H9 (cell line): ENCODE measurements at places on chromosomes 7 and 10. TPM values are rescaled to one million over a fixed set of nuclear protein-coding genes. Genes with fewer than 3 reads are reported as not detected.

The OR13A1 gene
- total RNA-seq, result 0.13 and 0.15 TPM in 2 replicates

The PPP1R3A gene
- total RNA-seq, result not detected in 2 replicates

The RAB19 gene
- 14.4 and 15.1 TPM in 2 replicates for total RNA-seq

The PDE6C gene
- total RNA-seq, result not detected in 2 replicates

DNA sequence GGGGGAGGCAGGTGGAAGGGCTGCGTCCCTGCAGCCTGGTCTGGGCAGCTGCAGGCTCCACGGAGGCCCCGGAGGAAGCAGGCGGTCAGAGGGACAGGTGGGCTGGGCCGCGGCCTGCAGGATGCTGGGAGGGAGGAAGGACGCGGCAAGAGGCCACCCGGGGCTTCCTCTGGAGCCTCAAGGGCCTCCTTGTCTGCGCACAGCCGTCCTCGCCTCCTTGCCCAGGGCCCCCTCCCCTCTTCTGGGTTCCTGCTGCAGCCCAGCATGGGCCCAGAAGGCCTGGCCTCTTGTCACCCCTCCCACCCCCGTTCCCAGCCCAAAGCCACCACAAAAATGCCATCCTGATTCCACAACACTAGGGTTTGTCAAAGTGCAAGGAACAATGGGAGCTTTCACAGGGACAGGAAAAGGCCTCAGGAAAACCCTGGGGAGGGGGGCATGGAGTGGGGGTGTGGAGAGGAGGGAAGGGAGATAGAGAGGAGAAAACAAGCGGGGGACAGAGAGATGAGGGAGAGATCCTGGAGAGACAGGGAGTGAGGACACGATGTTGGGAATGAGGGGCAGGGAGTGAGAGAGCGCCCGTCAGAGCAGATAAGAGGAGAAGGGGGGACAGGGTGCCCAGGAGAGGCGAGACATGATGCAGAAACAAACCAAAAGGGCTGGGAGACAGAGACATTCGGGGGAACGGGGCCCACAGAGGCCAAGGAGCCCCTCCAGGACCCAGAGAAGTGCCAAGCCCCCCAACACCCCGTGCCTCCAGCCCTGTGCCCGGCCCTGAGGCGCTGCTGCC is 41.8 kb downstream of the ZCCHC24 start:
- peak; percentile 54 for DNase-seq
- peaks cover 6% of the 10 kb centered on the region; the same call in 1 of the 2 replicates for H3K4me1 ChIP-seq
- H3K36me3 ChIP-seq, result no peaks in the 10 kb centered on the region
- peak overlapping the region; percentile 73 for H3K4me3 ChIP-seq

DNA sequence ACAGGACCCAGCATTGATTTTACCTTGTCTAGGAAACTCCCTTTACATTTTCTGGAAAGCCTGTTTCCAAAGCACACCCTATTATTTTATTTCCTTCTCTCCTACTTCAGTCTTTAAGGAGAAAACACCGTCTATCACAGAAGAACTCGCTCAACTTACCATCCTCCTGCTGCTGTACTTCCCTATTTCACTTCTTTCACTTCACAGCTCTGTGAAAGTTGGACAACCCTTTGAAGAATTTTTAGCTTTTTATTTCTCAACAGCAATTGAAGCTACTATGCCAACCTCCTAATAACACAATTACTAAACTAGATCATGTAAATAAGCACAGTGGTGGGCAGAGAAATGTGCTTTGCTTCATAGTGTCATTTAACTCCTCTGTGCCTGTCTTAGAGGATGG is 166.5 kb downstream of the TFEC start:
- no peaks in the 10 kb centered on the region for H3K36me3 ChIP-seq
- DNase-seq, result no peak
- no peaks in the 10 kb centered on the region for H3K4me1 ChIP-seq
- H3K27me3 ChIP-seq, result no peaks in the 10 kb centered on the region

DNA sequence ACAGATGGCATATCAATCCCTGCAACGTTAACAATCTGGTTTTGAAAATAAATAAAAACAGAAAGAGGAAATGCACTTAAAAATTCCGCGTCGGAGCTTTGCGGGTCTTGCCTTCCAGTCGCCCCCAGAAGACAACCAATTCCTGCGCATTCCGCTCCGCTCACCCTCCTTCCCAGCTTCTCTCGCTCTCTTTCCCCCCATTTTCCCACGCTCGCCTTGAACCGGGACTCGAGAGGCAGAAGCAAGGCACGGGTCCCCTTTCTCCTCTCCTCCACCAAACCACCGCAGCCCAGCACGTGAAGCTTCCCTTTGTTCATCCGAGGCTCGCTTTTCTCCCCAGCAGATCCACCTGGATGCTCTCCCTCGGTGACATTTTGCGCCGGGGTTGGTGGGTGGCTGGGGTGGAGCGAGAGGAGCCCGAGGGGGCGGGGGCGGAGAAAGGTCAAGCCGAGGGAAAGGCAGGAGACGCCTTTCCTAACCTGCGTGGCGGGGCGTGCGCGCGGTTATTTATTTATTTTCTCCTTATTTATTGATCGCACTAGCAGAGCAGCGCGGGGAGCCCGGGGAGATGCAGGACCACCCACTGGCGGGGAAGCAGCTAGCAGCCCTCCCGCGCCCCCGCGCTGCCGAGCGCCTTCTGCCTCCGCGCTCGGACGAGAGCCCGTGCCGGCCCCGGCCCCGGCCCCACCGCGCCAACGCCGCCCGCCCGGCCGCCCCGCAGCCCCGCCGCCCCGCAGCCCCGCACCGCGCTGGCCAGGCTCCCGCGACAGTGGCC is at the start of gene KCND2:
Gene KCND2, plus strand, starts transcription at position 475 of the 775 bp plus-strand sequence.
- H3K27ac ChIP-seq, result no peak within 1 kb of the TSS
- H3K4me1 ChIP-seq, result no peaks in the 10 kb centered on the region
- no peaks in the 10 kb centered on the region; the same call in 1 of the 2 replicates for H3K27me3 ChIP-seq
- H3K36me3 ChIP-seq, result peaks cover 9% of the 10 kb centered on the region

DNA sequence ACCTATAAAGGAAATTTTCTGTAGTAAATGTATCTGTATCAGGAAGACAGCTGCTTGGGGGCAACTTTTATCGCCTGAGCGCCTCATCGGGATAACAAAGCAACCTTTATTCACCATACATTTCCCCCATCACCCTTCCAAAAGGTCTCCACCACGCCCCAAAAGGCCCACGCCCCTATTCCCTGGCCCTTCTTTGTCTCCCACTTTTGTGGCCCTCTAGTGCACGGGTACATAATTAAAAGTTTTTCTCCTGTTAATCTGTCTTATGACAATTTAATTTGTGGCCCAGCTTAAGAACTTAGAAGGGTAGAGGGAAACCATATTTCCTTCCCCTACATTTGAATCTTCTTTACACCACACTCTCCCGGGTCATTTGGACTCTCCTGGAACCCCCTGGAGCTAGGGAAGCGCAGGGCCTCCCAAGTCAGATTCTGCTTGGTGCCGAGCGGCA is 625 bp downstream of the RP9 start:
- peaks cover 2% of the 10 kb centered on the region; the same call in 1 of the 3 replicates for H3K36me3 ChIP-seq
- peaks cover 3% of the 10 kb centered on the region for H3K4me1 ChIP-seq
- DNase-seq, result no peak
- H3K4me3 ChIP-seq, result peak overlapping the region; percentile 90
- H3K27ac ChIP-seq, result no peak overlapping the region

DNA sequence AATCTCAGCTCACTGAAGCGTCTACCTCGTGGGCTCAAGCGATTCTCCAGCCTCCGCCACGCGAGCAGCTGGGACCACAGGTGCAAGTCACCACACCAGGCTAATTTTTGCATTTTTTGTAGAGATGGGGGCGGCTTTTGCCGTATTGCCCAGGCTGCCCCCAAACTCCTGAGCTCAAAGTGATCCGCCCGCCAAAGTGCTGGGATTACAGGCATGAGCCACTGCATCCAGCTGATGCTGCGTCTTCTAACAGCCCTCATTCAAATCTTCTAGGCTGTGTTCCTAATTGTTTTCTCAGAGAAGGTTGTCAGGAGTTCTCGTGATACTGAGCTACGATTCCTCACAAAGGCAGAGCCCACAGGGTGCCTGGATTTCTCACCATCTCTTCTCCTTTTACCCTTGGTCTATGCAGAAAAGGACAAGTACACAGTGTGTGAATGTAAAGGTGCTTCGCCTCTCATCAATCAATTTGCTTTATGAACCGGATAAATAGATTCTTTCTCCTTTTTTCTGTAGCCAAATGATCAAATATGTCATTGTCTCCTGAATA is 247.3 kb upstream of the PTN start:
- no peaks in the 10 kb centered on the region for H3K27me3 ChIP-seq
- H3K4me1 ChIP-seq, result 0 out of 2 replicates have a peak, but pooled peaks cover 3% of the 10 kb centered on the region
- H3K36me3 ChIP-seq, result no peaks in the 10 kb centered on the region
- DNase-seq, result peak; percentile 30
- no peak overlapping the region for H3K4me3 ChIP-seq

DNA sequence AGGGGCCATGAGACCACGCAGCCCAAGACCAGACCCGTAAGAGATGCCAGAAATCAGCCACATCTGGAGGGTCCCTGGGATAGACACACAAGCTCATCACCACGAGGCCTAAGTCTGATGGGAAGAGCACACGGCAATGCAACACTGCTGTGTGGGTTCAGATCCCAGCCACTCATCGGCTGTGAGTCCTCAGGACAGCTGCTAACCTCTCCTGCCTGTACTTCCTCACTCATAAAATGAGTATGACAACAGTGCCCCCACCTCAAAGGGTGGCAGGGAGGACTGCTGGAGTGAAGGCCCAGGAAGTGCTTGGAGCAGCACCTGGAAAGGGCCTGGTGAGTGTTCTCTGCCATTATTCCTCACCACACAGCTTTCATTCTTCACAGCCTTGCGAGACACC is 60.9 kb downstream of the MAD1L1 start:
- peaks cover 8% of the 10 kb centered on the region; the same call in 2 of the 3 replicates for H3K36me3 ChIP-seq
- no peak overlapping the region for H3K4me3 ChIP-seq
- no peaks in the 10 kb centered on the region for H3K27me3 ChIP-seq
- H3K4me1 ChIP-seq, result no peaks in the 10 kb centered on the region
- H3K27ac ChIP-seq, result no peak overlapping the region
- no peak for DNase-seq

DNA sequence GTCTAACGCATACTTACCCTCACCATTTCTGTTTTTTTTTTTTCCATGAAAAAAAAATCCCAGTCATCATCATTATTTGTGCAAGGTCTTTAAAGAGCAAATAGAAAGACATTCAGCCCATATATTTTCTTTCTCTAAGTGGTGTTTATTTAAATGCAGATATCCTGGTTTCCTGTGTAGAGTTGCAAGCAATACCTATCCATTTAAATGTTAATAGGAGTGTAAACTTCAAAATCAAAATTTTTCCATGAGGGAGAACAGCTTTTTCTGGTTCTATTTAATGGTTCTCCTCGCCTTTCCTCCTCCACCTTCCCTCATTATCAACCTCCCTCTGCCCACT is 120.1 kb upstream of the AGK start:
- no peaks in the 10 kb centered on the region for H3K27me3 ChIP-seq
- peaks cover 20% of the 10 kb centered on the region; the same call in 1 of the 2 replicates for H3K4me1 ChIP-seq
- peak overlapping the region; percentile 37 for H3K4me3 ChIP-seq
- peaks cover 12% of the 10 kb centered on the region for H3K36me3 ChIP-seq

GRCh38 chr10:46555713-46556514 is 544 bp downstream of the GPRIN2 start:
- H3K36me3 ChIP-seq, result no peaks in the 10 kb centered on the region
- peaks cover 4% of the 10 kb centered on the region; the same call in 1 of the 2 replicates for H3K4me1 ChIP-seq
- DNase-seq, result peak; percentile 93

DNA sequence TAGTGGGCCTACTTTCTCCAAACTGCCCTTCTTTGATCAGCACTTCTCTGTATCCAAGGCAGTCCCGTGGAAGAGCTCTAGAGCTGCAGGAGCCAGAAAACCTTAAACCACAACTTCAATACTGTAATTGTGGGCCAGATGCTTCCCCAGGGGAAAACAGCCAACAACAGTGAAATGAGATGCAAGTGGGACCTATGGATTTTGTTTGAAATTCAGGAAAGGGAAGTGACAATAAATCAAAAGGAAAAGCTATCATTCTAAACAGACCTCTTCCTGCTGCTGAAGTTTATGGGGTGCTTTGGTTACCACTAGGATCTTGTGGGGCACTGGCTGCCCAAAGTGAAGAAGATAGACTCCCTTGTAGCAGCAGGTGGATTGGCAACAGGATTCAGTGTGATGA is 1031.7 kb downstream of the LRMDA start:
- H3K36me3 ChIP-seq, result no peaks in the 10 kb centered on the region; the same call in 1 of the 3 replicates
- no peak overlapping the region for H3K4me3 ChIP-seq
- no peaks in the 10 kb centered on the region for H3K4me1 ChIP-seq
- DNase-seq, result no peak
- no peaks in the 10 kb centered on the region for H3K27me3 ChIP-seq

- DNase-seq, result no peak
- no peaks in the 10 kb centered on the region for H3K36me3 ChIP-seq
- no peak overlapping the region for H3K4me3 ChIP-seq
- H3K27me3 ChIP-seq, result no peaks in the 10 kb centered on the region
- no peak overlapping the region for H3K27ac ChIP-seq
These were observed 151.4 kb downstream of the PDE1C start for GRCh38 chr7:31918706-31919393.

DNA sequence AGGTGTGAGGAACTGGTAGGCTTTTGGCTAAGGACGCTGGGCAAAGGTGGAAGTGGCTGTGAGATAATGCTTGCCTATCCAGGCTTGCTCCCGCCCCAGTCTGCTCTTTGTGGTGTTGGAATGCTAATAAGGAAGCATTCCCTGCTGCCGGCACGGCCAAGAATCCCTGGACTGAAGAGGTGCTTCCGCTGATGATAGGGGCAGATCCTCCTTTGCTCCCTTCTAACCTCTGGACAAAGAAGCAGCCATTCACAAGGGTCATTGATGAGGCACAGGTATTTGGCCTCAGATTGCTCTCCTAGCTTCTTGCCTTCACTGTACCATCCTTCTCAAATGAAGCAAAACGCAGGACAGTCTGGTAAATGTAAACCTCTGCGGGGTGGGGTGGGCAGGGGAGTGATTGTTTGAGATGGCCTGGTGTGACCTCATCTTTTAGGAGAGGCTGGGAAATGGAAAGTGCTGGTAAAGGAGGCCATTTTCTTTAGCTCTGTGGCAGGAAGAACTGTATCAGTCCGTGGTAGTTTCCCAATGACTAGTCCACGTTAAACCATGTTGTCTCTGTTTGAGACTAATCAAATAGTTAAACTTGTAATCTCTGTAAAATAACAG is 1.7 kb downstream of the PGAM1 start:
- peak overlapping the region; percentile 74 for H3K27ac ChIP-seq
- no peaks in the 10 kb centered on the region for H3K4me1 ChIP-seq
- no peaks in the 10 kb centered on the region for H3K27me3 ChIP-seq
- H3K4me3 ChIP-seq, result peak overlapping the region; percentile 90
- peaks cover 55% of the 10 kb centered on the region for H3K36me3 ChIP-seq

DNA sequence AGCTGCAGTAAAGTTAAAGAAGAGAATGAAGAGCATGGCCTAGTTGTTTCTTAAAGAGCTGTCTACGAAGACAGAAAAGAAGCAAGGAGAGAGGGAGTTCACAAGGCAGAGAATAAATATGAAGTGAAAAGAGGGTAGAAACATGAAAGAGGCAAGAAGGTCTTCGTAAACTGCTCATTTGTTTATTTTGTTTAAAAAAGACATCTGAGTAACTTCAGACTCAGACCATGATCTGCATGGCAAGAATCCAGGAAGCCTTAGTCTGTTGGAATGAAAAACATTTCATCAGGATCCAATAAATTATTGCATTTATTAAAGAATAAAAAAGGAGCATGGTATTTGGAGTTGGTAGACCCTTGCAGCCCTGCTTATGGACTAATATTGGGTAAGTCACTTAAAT is 151.1 kb downstream of the SEM1 start:
- H3K27me3 ChIP-seq, result no peaks in the 10 kb centered on the region
- H3K4me1 ChIP-seq, result no peaks in the 10 kb centered on the region; the same call in 1 of the 2 replicates
- H3K27ac ChIP-seq, result no peak overlapping the region
- no peaks in the 10 kb centered on the region for H3K36me3 ChIP-seq
- DNase-seq, result no peak
- no peak overlapping the region for H3K4me3 ChIP-seq
